GM23248 (cell line): ENCODE measurements at places on chromosomes 1 and 21. TPM values are rescaled to one million over a fixed set of nuclear protein-coding genes. Genes with fewer than 3 reads are reported as not detected.

Gene COL6A2
- total RNA-seq = 1,939 and 2,103 TPM in 2 replicates

Gene FMO2
- not detected in 2 replicates for total RNA-seq

Gene NTMT2
- total RNA-seq = not detected in 2 replicates

Gene STYXL2
- not detected in 2 replicates for total RNA-seq

Gene PBXIP1
- total RNA-seq = 70.4 and 72.2 TPM in 2 replicates

Gene SAMD13
- total RNA-seq = 0.51 and 0.65 TPM in 2 replicates

Gene VWA1
- 1.4 and 2.3 TPM in 2 replicates for total RNA-seq

Gene GJA9
- total RNA-seq = 0.11 TPM in 1 of 2 replicates, not detected in the other

Gene CYP4X1
- total RNA-seq = not detected in 2 replicates

Gene NBPF4
- not detected in 2 replicates for total RNA-seq

Gene ARHGAP30
- not detected in 2 replicates for total RNA-seq

Gene HUNK
- 1.3 and 2.5 TPM in 2 replicates for total RNA-seq
